Epithelial cell of umbilical artery (primary cell): ENCODE measurements at places on chromosomes 3 and 15. TPM values are rescaled to one million over a fixed set of nuclear protein-coding genes. Genes with fewer than 3 reads are reported as not detected.

The GABRR3 gene
- not detected in 2 replicates for total RNA-seq

The TMIE gene
- under 0.01 and 0.15 TPM in 2 replicates for total RNA-seq

The TIMMDC1 gene
- total RNA-seq: 57.3 and 57.5 TPM in 2 replicates

The SLC28A1 gene
- total RNA-seq: not detected in 2 replicates
